ENCODE measurements at places on chromosomes 11 and 22.

GRCh38 chr11:657691-658126 is 20.6 kb downstream of the DRD4 start:
- peaks cover 5% of the 10 kb centered on the region for H3K36me3 ChIP-seq
- peaks cover 2% of the 10 kb centered on the region for H3K4me1 ChIP-seq
- no peak for DNase-seq
- no peak overlapping the region for H3K4me3 ChIP-seq
- no peaks in the 10 kb centered on the region for H3K27me3 ChIP-seq
- no peak overlapping the region for H3K27ac ChIP-seq

DNA sequence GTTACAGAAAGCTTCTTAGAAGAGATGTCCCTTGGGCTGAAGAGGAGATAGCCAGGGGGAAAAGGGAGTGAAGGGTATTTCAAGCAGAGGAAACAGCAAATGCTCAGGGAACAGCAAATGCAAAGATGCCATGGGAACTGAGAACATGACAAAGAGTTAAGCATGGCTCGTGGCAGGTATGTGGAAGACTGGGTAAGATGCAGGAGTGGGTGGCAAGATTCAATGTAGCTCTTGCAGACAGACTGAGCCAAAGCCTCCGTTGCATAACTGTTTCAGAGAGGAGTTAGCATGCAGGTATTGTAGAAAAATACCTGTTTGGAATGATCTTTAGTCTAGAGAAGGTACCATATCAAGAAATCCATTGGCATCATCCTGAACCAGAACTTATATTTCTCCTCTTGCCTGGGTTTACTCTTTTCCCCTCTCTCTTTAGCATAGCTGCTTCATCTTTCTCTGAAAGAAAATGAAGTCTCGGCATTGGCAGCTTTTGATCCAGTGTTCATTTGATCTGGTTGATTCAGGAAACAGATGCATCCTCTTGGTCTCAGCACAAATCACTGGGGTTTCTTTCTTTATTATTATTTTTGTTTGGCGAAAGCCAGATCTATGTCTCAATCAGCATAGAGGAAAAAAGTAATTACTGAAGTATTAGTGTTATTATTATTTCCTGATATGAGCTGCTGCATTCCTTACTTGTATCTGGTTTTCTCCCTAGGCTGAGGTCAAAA is 41.7 kb upstream of the NUP160 start:
- H3K27me3 ChIP-seq: no peaks in the 10 kb centered on the region
- peaks cover 13% of the 10 kb centered on the region for H3K4me1 ChIP-seq
- H3K4me3 ChIP-seq: no peak overlapping the region
- H3K27ac ChIP-seq: no peak overlapping the region
- H3K36me3 ChIP-seq: peaks cover 1% of the 10 kb centered on the region
- DNase-seq: no peak

DNA sequence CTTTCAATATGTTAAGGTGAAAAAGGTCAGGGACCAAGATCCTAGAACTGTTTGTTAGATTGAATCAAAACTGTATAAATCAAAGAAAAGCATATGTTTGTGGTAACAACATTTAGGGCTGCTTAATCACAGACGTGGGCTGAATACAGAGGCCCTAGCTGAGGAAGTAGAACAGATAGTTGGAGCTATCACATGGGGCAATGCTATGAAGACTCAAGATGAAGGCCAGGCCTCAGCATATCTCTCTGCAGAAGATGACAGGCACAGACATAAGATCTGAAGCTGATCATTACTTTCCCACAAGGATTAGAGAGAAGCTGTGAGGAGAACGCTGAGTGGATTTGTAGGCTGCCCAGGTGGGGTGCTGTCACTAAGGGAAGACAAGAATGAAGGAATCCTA is 158.6 kb upstream of the CARD18 start:
- no peak for DNase-seq
- peaks cover 1% of the 10 kb centered on the region for H3K27me3 ChIP-seq
- H3K4me3 ChIP-seq: no peak overlapping the region
- H3K36me3 ChIP-seq: no peaks in the 10 kb centered on the region

DNA sequence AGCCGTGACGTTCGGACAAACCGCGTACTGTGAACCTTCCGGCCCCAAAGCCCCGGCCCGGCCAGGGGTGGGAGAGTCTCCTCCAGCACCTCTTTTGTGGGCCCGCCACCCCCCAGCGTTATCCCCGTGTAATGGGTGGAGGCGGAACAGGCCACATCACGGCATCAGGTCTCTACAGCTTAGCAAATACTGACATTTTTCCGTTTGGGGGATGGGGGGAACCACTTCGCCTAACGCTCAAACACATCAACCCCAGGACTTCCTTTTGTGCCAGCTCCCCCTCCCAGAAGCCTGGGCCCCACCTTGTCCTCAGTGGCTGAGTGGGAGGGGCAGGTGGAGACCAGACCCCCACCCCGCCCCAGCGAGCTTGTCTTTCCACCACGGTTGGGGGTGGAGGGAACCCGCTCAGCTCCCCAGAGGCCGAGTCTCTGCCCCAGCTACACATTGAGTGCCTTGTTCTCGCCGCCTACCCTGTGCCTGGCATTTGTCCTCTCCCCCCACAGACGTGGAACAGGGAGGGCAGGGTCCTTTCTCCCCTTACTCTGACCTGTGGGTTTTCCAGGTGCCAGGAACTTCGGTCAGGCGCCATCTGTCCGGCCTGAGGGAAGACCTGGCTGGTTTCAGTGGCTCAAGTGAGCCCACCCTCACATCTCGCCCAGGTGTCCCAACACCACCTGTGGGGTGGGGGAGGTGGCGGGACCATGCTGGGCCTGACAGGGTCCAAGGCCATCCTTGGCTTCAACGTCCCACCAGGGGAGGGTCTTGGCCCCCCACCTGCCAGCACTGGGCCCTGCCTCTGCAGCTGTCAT is 29.6 kb downstream of the SBF1 start:
- H3K4me1 ChIP-seq: peaks cover 15% of the 10 kb centered on the region
- H3K27ac ChIP-seq: peak overlapping the region; percentile 85
- H3K27me3 ChIP-seq: no peaks in the 10 kb centered on the region
- no peak overlapping the region for H3K4me3 ChIP-seq
- DNase-seq: no peak
- peaks cover 9% of the 10 kb centered on the region for H3K36me3 ChIP-seq

DNA sequence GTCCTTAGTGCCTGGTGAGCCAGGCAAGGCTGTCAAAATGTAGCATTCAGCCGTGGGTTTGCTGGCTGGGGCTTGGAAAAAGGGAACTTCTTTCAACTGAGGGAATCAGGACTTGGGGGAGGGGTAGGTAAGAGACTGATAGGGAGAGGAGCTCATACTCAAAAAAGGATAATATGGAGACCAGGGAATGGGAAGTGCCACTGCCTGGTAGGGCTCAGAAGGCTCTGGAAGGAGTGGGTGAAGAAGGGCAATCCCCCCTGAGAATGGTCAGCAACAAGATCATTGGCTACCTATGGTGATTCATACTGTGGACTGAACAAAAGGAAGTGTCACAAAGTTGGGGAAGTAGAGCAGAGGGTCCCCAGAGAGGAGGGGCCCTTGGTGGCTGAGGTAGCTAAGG is 1.9 kb downstream of the CNGA4 start:
- H3K4me3 ChIP-seq: no peak overlapping the region
- H3K27me3 ChIP-seq: peaks cover 18% of the 10 kb centered on the region
- no peaks in the 10 kb centered on the region for H3K36me3 ChIP-seq

DNA sequence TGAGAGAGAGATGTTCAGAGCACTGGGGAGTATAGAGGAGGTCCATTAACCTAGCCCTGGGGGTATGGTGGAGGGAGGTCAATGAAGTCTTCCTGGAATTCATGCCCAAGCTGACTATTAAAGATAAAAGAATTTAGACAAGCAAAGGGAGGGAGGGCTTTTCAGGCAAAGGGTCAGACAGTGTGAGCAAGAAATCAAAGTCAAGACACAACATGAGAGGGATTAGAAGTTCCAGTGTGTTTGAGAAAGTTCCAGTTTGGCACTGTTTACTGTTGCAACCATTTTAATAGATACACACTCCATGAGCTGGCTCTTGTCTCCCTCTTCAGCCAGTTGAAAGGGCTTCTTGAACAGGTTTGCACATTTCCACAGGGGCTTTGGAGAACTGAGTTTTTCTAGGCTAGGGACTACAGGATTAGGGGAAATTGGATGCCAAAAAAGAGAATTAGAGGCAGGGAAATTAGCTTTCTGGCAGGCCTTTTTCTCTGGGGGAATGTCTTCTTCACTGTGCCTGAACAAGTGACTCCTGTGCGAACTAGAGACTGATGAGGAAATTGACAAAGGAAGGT is 14.7 kb upstream of the NNMT start:
- DNase-seq: no peak
- H3K4me1 ChIP-seq: no peaks in the 10 kb centered on the region
- H3K27me3 ChIP-seq: peaks cover 15% of the 10 kb centered on the region
- no peaks in the 10 kb centered on the region for H3K36me3 ChIP-seq

DNA sequence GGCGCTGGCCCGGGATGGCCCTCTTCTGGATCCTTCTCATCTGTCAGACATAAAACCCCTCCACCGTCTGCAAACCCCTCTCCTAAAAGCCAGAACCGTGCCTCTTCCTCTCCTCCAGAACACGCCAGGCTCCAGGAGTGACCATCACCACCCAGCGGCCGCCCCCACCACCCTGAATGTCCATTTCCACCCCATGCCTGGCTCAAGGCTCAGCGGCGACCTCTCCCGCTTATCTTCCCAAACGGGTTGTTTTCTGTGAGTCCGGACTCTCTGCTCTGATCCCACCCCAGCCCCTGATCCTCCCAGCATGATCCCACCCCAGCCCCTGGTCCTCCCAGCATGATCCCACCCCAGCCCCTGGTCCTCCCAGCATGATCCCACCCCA is 37.6 kb downstream of the CELSR1 start:
- H3K36me3 ChIP-seq: no peaks in the 10 kb centered on the region
- peaks cover 19% of the 10 kb centered on the region for H3K27me3 ChIP-seq
- DNase-seq: no peak
- peaks cover 8% of the 10 kb centered on the region for H3K4me1 ChIP-seq
- H3K4me3 ChIP-seq: no peak overlapping the region

GRCh38 chr11:72613450-72613849 is 60.8 kb downstream of the PDE2A start:
- H3K27ac ChIP-seq: peak overlapping the region; percentile 19
- DNase-seq: no peak
- H3K36me3 ChIP-seq: no peaks in the 10 kb centered on the region
- no peak overlapping the region for H3K4me3 ChIP-seq
